ENCODE measurements at places on chromosomes 11 and 22.
A peak's percentile ranks its signal among the peaks of the same experiment; 100 is the strongest.

DNA sequence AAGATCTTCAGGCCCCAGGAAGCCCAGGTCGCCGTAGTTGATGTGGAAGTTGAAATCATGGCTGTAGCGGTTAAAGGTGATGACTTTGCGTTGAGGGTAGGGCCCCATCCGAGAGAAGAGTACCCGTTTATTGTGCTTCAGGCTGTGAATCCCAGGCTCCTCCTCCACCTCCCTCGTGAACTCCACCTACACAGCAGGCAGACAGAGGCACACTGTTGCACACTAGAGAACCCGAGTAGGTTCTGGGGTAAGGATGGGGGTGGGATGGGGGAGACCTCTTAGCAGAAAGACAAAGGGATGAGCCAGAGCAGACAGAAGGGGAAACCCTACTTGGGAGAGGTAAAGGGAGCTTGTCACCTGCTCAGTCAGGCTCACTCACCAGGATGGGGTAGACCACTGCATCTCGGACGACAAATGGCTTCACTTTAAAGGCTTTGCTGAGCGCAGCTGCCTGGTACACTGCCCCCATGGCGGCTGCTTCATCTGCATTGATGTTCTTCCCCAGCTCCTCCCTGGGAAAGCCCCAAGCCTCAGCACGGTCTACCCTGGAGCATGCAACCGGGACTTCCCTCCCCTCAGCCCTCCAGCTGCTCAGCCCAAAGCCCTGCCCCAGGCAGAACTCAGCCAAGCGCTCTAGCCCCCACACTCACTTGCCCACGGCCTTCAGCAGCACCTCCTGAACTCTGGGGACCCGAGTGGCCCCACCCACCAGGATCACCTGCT lies 5.4 kb downstream of the HYOU1 start:
- no peak for DNase-seq

DNA sequence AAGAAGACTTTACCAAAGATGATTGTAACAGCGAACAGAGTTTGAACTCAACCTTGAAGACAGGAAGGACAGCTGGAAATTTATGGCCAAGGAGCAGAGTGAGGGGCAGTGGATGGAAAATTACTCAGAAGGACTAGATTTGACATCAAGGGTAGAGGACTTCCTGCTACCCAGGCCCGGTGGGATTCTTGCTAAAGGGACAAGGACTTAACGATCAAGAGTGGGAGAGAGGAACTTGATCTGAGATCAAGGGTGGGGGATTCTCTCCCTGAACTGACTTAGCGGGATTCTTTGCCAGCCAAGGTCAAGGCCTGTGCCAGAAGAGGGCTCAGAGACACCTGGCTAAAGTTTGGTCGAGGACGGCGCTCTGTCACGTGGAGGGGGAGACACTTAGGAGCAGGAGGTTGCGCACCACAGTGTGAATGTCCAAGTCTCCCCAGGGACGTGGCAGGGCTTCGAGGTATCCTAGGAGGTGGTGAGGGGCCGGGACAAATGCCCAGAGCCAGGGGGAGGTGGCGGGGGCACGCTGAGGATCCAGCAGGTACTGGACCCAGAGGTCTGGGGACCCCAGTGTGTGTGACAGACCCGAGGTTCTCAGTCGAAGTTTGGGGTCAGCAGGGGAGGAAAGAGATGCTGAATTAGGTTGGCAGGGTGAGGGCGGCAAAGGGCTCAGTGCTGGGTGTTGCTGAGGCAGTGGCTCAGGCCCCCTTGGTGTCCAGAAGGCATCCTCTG lies 46.1 kb upstream of the SHISAL1 start:
- DNase-seq, result no peak

- peak; percentile 44 for DNase-seq
These were observed 12.0 kb upstream of the LAYN start for GRCh38 chr11:111528557-111528956.

DNA sequence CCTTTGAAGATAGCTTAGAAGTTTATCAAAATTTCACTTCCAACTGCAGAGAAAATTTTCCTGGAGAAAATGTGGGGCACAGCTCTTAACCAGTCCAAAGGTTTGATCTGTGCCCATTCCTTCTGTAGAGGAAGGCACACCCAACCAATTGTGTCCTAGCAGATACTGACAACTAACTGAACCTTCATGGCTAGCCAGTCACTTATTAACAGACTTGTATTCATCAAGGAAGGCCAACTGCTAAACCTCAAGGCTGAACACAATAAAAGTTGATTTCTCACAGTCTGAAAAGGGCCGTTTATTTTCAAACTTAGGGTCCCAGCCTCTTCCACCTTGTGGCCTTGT lies 19.5 kb downstream of the SYT13 start:
- DNase-seq, result no peak

GRCh38 chr22:47210686-47211085 lies 448.2 kb downstream of the TBC1D22A start:
- DNase-seq, result no peak

- DNase-seq, result no peak
These were observed 571.1 kb downstream of the JRKL start for GRCh38 chr11:96960926-96961325.

DNA sequence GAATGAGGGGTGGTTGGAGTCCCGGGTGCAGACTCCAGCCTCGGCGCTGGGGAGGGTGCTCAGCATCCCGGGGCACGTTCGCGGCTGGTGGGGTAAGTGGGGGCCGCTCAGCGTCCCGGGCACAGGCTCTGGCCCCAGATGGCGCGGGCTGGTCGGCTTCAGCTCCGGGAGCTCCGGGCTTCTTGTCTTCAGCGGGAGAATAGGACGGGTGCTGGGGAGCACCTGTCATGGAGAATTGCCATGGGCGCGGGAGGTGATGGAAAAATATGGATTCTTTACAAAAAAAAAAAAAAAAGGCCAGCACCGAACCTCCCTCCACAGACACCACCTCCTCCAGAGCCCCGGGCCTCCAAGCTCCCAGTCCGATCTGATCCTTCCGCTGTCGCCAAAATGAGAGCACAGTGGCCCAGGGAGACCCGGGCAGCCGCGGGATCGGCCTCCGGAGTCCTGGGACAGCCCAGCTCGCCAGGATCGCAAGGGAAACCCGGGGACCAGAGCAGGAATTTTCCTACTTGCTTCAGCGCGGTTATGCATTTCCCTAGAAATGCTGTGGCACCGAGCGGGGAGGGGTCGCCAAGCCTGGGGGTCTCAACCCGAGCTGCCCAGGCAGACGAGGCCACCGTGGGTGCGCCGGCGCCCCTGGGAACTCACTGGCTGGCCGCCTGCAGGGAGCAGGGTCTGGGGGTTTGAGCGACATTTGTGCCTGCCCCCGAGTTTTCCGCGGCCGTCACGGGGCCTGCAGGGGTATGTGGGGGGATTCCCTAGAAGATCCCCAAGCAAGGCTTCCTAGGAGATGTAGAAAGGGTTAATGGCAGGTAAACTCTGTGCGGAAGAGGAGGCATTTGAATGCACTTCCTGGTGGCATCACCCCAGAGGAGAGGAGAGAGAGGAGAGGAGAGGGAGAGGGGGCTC lies 1336.9 kb downstream of the BRD1 start:
- DNase-seq, result no peak

DNA sequence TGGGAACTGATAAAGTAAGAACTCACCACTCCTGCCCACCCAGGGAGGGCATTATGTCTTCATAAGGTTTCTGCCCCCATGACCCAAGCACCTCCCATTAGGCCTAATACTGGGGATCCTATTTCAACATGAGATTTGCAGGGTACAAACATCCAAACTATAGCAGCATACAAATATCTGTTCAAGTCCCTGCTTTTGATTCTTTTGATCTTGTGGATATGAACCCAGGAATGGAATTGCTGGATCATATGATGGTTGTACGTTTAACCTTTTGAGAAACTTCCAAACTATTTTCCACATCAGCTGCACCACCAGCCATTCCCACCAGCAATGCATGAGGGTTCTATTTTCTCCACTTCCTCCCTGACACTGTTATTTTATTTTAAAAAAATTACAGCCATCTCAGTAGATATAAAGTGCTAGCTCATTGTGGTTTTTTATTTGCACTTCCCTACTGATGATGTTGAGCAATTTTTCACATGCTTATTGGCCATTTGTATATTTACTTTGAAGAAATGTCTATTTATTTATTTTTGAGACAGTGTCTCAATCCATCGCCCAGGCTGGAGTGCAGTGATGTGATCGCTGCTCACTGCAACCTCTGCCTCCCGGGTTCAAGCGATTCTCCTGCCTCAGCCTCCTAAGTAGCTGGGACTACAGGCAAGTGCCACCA lies 7.1 kb upstream of the ATG16L2 start:
- peak; percentile 39 for DNase-seq

DNA sequence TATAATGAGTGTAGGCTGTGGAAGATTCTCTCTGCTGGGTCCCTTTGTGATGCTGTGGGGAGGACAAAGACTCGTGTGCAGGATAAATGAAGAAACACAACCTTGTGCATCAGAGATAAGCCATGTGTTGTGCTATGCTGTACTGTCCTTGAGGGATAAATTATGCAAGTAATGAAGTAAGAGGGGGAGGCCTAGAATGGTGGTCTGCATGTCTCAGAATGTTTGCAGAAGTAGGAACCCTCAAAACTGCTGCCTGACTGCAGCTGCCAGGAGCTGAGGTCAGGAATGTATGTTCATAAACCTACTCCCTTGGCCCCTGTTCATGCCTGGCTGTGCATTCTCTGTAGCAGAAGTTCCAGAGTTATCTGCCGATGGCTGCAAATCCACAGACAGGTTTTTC lies 4.6 kb upstream of the SMCO4 start:
- DNase-seq, result no peak

DNA sequence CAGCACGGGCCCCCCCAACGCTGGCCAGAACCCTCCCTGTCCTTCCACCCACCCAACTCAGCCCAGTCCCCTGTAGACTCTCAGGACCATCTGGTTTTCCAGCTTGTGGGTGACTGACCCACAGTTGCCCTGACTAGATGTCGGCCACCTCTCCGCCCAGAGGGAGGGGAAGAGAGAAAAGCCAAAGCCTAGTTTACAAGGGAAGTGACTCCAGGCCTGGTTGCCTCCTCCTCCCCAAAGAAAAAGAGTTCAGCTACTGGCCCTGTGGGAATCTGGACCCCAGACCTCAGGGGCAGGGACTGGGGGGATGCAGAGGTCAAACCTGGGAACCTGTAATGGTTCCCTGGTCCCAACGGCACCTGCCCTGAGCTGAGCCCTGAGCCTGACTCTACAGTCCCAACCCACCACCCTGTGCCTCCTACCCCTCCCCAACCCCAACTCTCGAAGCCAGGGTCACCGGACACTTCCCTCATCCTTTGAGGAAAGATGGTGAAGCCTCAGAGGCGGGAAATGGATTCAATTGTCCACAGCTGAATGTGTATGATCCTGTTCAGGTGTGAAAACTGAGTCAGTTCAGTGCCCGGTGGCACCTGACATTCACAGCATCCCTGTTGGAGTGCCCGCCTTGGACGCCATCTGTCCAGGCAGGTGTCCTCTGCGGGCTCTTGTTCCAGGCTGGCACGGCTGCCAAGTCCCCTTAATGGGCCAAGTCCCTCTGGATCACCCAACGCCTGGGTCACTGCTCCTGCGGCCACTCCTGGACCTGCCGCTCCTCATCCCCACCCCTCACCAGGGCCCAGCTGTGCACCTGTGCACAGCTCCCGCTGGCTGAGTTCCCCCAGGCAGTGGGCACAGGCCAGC lies 21.0 kb upstream of the WNT7B start:
- DNase-seq, result no peak

- DNase-seq, result no peak
These were observed 154.7 kb downstream of the TBC1D22A start for GRCh38 chr22:46916886-46917770.

GRCh38 chr11:113644605-113645004 lies 61.5 kb downstream of the TMPRSS5 start:
- DNase-seq, result peak; percentile 74

DNA sequence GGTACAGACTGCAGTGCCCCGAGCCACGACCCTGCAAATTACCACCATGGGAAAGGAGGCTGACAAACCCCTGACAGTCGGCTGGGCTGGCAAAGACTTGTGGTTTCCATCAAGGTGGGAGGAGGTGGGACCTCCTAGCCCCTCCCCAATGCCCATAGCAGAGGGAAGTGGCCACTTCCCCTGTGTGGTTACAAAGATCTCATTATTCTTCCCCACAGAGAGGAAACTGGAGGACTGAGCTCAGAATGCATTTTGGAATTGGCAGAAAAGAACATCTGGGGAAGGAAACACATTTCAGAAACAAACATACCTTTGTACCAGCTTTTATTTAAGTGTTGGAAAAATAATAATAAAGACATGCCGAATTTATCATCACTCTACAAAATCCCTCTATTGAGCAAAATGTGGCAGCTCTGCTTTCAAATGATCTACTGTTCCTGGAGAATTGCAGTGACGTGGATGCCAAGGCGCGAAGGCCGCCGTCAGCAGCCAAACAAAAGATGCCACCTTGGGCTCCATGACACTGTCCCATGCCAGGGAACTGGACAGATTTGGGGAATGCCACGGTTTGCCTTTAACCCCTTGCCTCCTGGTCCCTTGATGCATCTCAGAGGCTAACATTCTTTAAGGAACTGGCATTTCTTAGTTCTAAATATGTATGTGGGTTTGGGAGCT lies 169.6 kb downstream of the CRYBB2 start:
- no peak for DNase-seq

- DNase-seq, result no peak
These were observed 25.5 kb downstream of the NAV2 start for GRCh38 chr11:19738124-19738523.

GRCh38 chr22:28507896-28508295 lies 171.7 kb downstream of the TTC28 start:
- DNase-seq, result no peak

- no peak for DNase-seq
These were observed 756.8 kb downstream of the NTM start for GRCh38 chr11:132126973-132127899.

GRCh38 chr11:91174193-91174592 lies 951.3 kb upstream of the CHORDC1 start:
- no peak for DNase-seq

DNA sequence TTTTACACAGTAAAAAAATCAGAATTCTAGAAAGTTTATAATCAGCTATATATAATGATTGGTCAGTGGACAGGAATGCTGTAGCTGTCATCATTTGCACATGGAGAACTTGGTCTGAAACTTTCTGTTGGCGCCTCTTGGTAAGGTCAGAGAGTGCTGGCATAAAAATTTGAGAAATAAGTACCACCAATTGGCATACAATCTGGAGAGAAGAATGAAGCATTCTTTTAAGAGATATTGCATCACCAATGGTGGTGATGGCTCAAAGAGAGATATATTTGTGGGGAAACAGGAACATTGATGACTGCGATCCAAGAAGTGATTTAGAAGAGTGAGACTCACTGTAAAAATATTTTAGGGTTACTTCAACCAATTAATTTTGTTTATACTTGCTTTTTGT lies 19.8 kb upstream of the OOSP1 start:
- peak; percentile 49 for DNase-seq

DNA sequence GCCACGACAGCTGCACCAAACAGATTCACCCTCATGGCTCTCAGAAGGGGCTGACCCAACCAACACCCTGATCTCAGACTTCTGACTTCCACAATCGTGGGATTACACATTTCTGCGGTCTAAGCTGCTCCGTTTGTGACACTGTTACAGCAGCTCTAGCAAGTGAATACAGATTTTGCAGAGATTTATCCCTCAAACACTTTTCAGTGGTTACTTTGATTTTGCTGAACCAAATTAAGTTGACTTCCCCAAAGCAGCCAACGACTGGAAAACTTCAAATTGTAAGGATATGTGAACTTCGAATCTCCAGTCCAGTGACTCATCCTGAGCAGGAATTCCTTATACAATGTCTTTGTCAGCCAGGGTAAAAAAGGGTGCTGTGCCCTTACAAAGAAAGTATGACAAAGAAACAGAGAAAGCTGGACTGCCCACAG lies 14.8 kb upstream of the INCENP start:
- no peak for DNase-seq

All from NCI-H226 (cell line).